ENCODE measurements at places on chromosomes 1 and 21.
A peak's percentile ranks its signal among the peaks of the same experiment; 100 is the strongest.

GRCh38 chr1:31703431-31704270 is at the start of gene COL16A1:
COL16A1 (minus strand) TSS chr1:31704017; CDS start chr1:31702193, 1,824 bp downstream.
- no peak for DNase-seq

DNA sequence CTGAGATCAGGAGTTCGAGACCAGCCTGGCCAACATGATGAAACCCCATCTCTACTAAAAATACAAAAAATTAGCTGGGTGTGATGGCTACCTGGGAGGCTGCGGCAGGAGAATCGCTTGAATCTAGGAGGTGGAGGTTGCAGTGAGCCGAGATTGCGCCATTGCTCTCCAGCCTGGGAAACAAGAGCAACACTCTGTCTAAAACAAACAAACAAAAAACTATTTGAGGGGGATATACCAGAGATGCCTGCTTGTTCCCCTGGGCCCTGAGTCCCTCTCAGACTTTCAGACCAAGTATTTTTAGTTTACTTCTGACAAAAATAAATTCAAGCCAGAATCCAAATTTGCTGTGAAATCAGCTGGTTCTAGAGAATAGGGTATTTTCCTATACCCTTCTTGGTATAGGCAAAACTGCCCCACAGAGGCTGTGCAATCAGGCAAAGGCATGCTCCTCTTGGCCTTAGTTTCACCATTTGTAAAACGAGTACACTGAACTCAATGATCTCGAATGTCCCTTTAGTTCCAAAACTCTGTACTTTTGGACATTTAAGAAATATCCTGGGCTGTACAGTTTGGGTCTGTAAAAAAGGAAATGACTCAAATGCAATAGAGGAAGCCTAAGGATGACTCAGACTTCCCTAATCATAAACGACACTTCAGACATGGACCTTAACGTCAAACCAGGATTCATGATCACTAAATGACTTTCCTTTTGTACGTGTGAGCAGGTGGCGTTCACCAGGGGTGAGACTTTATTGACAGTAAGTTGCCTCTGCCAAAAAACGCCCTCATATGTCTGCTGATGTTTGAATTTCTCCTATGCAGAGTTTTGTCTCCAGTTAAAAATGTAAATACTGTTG is 16.1 kb downstream of the ENSA start:
- peak; percentile 80 for DNase-seq

GRCh38 chr1:59815892-59816291 is 1.1 kb downstream of the HOOK1 start:
- no peak for DNase-seq

- no peak for DNase-seq
Observed at GRCh38 chr21:44013380-44014088, 1.4 kb downstream of the TRAPPC10 start.

GRCh38 chr1:230682882-230683610 is 30.9 kb downstream of the AGT start:
- no peak for DNase-seq

GRCh38 chr1:162625679-162626078 is 6.6 kb upstream of the DDR2 start:
- DNase-seq = no peak

- DNase-seq = no peak
Observed at GRCh38 chr1:187411118-187411517, 582.4 kb downstream of the PLA2G4A start.

- DNase-seq = no peak
Observed at GRCh38 chr1:223711173-223711572, 1.2 kb upstream of the CAPN2 start.

DNA sequence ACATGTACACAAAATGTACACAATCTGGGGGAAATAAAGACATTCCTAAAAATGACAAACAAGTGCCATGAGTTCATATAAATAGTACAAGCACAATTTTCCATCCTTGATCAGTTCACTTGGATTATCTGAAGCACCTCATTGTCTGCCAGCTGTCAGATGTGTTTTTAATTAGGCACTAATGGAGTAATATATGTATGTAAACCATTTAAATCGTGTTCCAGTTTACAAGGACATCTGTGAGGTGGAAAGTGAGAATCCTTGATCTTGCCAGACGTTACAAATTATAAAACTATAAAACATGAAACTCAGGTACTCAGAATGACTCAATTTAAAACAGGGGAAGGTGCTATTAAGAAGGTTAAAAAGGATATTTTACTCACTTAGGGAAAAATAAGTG is 1312.2 kb downstream of the PLA2G4A start:
- DNase-seq = no peak

DNA sequence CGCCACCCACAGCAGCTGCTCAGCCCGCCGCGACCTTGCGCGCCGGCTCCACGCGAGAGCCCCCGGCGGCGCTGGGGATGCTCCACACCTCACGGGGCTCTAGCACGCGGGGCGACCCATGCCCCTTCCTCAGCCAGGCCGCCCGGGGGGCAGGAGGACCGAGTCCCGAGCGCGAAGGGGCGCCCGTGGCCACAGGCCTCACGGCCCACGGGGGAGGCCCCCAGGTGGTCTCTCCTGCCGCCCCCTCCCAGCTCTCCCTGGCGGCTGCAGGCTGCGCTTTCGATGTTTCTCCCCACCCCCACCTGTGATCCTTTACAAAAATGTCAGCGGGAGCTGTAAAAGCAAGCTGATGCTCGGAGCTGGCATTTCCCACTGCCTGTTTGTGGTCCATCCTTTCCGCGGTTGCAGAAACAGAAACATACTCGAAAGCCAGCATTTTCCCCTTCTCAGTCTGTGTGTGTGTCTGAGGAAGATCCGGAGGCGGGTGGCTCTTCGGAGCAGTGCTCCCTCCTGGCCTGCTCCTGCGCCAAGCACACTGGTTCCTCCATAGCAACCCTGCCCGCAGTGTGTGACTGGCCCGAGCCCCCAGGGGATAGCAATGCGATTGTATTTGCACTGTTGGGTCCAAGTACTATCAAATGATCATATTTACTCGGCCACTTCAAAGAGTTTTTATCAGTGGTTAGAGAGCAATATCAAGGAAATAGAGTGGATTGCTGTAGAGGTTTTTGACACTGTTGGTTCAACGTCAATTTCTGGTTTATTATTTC is 2.1 kb downstream of the KIF26B start:
- DNase-seq = no peak

- DNase-seq = no peak
Observed at GRCh38 chr1:236311040-236311439, 29.3 kb upstream of the ERO1B start.

- DNase-seq = no peak
Observed at GRCh38 chr1:77218477-77219165, 609 bp downstream of the PIGK start.

DNA sequence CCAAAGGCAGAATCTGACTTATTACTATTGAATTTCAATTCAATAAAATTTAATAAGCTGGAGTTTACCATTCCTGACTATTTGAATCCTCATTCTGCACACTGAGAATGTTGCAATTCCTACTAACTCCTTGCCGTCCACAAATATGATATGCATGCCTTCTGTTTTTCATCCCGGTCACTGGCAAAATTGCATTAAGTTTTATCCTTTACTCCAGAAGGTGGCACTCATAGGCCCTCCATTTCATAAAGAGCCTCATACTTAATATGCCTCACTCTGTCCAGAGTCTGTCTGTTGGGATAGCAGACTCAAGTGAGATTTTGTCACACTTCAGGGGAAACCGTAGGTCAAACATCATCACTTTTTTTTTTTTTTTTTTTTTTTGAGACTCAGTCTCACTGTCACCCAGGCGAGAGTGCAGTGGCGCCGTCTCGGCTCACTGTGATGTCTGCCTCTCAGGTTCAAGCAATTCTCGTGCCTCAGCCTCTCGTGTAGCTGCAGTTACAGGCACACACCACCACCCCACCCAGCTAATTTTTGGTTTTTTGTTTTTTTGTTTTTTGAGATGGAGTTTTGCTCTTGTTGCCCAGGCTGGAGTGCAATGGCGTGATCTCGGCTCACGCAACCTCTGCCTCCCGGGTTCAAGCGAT is 27.3 kb downstream of the F11R start:
- DNase-seq = peak; percentile 11

DNA sequence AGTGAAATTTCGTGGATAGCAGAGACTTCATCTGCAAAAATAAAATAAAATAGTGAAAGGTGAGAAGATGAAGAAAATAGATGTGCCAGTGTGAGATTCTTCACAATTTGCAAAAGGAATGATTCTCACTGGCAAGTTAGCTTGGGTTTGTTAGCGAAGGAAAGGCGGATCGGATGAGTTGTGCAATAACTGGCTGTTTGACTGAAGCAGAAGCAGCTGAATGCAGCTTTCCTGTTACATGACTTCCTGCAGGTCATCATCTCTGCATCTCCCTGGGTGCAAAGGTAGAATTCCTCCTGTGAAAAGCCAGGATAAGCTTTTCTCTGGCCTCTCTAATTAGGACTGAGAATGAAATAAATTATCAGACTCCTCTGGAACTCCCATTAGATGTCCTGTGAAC is 263.1 kb upstream of the CHRM3 start:
- DNase-seq = no peak

- no peak for DNase-seq
Observed at GRCh38 chr1:67571901-67572593, 113.0 kb upstream of the GADD45A start.

DNA sequence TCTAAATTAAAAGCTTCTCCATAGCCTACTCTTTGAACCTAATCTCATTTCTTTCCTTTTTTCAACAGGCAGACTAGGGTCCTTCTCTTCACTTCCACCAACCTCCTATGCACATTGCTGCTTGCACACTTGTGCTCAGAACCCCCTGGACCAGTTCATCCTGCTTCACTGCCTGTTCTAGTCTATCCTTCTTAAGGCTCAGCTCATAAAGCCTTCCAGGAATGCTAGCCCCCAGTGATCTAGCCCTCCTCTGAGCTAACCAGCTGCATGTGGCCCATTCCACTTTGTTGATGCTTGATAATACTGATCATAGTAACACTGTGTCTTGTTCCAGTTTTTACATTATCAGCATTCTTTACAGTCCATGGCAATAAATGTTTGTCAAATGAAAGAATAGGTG is 22.9 kb upstream of the PHGDH start:
- DNase-seq = no peak

DNA sequence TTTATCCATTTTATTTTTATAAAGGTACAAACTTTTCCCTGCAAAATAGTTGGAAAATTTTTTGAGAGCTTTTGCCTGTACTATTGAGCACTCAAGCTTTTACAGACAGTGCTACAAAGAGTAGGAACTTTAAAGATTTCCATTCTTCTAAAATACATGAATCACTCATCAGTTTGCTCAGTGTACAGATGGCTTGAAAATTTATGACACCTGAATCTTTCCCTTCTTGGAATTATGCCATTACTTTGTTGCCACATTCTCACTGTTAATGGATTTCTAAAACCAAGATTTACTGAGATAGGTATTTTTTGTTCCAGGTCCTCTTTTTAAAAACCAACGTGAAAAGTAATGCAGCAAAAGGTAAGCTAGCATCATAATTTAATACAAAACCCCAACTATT is 76.0 kb downstream of the GPATCH2 start:
- DNase-seq = no peak

GRCh38 chr1:204945565-204945977 is 74.9 kb downstream of the NFASC start:
- DNase-seq = no peak

- DNase-seq = no peak
Observed at GRCh38 chr1:88529581-88529980, 154.5 kb upstream of the PKN2 start.

- no peak for DNase-seq
Observed at GRCh38 chr1:228107636-228108035, 1.5 kb downstream of the MRPL55 start.

DNA sequence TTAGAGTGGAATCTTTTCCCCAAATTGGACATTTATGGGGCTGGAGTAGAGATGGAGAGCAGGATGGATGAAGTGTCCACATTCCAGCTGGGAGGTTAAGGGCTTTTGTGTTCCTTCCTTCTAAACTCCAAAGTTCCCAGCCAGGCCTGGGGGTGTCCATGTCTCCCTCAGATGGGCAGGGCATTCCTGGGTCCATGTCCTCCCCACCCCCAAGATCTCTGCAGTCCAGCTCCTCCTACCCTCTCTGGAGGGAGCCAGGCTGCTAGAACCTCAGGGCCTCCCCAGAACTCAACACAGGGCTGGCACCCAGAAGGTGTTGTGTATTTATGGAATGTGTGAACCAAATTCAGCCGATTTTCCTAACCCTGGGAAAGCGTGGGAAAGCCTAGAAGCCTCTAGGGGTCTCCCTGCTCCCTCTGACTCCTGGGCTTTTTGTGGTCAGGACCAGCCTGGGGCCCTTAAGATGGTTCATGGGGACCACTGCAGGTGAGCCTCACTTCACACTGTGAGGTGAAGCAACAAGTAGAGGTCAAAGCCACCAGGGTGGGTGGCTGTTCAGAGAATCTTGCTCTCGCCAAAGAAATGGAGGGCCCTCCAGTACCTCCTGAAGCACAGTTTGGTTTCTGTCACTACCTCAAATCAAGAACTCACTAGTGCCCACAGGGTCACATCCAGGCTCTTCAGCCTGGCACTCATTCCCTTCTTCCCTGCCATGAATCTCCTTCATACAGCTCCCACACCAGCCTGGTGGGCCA is 54.8 kb downstream of the GLIS1 start:
- no peak for DNase-seq

- DNase-seq = no peak
Observed at GRCh38 chr1:42239041-42239440, 74.5 kb upstream of the GUCA2A start.

GRCh38 chr1:25095635-25096200 is 136.6 kb downstream of the SYF2 start:
- DNase-seq = no peak

- DNase-seq = no peak
Observed at GRCh38 chr1:56436912-56437417, 142.4 kb downstream of the PLPP3 start.

DNA sequence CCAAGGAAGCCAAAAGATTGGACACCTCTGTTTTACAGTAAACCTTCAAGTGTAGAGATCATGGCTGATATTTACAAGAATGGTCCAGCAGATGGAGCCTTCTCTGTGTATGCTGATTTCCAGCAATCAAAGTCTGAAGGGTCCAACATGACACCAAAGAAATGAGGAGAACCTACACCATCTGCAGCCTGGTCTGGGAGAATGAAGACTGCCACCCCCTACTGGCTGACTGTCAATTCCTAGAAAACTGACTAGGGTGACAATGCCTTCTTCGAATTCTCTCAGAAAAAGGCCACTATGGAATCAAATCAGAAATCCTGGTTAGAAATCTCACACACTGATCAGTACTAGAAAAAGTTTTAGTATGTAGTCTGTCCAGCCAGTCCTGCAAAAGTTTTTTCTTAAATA is 83.3 kb downstream of the CDC42BPA start:
- peak; percentile 41 for DNase-seq

DNA sequence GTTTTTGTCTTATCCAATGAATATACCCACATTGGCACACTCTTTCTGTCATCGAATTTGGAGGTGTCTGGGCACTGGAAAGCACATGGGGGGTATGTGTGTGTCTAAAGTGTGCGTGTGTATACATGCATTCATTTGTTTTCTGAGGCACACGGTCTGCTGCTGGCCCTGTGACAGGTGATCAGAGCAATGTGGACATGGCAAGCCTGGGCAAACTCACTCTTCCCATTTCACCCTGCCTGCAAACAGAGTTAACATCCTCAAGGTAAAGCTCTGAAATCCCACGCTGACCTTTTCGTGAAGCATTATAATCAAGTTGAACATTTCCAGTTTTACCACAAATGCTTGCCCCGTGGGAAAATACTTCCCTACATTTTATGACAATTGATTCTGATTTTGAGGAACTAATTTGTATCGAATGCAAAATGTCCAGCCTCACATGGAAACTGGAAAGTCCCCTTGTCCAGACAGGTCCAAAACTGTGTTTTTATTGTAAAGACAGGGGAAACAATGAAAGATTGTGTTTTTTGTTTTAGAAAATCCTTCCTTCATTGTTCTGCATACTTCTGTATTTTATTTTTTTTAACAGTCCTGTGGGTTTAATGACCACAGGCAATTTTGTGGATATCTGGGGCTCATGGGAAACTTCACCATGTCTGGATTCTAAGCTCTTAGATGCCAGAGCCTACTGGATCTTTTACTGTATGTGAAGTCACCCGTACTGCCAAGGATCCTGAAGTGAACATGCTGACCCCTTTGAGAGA is 160.9 kb downstream of the PBX1 start:
- DNase-seq = no peak

Data from RCC 7860 (cell line).